Activated naive CD8-positive, alpha-beta T cell treated with anti-CD3 and anti-CD28 coated beads, Interleukin-2, amount 10 ng/mL, durations not matched to agents 7 days and 5 days (primary cell): ENCODE measurements at places on chromosomes 6 and 20.

DNA sequence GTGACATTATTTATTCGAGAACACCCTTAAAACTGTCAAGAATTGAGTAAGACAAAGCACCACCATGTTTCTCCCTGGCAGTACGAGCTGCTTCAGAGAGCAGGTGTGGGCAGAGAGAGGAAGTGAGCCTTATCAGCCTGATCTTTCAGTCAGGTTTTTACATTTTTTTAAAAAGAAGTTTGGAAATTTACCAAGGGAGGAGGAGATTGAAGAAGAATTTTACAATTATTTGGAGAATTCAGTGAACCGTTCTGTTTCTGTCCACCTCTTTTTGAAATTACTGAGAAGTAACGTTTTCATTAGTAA lies 75.5 kb downstream of the ZDHHC14 start:
- DNase-seq: no peak

DNA sequence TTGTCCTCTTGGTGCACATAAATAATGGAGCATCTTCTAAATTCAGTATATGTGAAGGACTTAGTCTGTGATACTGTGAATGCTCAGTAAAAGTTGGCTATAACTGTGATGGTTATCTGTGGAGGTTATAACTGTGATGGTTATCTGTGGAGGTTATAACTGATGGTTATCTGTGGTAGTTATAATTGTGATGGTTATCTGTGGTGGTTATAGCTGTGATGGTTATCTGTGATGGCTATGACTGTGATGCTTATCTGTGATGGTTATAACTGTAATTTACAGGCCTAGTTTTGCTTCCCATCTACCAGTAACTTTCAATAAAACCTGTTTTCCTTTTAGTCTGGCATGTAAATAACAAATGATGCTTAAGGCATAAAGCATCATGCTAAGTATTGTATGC lies 16.5 kb downstream of the PTK7 start:
- DNase-seq: no peak

DNA sequence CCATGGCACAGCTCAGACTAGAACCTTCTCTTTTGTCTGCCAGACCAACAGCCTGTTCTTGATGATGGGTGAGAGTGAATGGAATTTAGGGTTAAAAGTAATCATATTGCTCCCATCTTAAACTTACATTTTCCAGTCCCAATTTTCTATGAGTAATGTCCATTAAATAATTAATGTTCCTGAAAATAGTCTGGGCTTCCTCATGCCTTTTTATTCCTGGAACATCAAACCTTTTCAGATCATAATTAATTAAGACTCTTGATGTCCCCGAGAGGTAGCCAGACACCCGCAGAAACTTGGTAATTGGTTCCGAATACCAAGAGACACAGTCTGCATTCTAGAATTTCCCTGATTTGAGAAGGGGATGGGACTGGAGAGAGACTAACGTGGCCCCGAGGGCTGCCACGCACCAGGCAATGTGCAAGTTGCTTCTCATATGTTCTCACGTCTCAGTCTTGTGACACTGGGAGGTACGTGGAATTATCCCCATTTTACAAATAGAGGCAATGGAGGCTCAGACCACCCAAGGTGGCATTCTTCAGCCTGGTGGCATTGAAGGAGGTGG lies 78.6 kb upstream of the TOX2 start:
- DNase-seq: no peak

DNA sequence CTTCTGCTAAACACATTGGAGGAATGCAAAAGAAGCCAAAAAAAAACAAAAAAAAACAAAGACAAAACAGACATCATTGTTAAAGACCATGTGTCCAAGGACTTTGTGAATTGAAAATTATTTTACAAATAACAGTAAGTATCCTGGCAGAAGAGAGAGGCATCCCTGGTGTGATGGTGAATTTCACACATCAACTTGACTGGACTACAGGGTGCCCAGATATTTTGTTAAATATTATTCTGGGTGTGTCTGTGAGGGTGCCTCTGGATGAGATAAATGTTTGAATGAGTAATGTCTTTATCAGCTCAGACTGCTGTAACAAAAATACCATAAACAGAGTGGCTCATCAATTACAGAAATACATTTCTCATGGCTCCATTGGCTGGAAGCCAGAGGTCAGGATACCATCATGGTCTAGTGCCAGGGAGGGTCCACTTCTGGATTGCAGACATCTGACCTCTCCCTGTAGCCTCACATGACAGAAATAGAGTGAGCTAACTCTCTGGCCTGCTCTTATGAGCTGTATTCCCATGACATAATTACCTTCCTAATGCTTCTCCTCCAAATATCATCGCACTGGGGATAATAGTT lies 12.2 kb upstream of the C6orf118 start:
- DNase-seq: no peak

GRCh38 chr6:156028335-156029131 lies 572.9 kb upstream of the NOX3 start:
- no peak for DNase-seq

DNA sequence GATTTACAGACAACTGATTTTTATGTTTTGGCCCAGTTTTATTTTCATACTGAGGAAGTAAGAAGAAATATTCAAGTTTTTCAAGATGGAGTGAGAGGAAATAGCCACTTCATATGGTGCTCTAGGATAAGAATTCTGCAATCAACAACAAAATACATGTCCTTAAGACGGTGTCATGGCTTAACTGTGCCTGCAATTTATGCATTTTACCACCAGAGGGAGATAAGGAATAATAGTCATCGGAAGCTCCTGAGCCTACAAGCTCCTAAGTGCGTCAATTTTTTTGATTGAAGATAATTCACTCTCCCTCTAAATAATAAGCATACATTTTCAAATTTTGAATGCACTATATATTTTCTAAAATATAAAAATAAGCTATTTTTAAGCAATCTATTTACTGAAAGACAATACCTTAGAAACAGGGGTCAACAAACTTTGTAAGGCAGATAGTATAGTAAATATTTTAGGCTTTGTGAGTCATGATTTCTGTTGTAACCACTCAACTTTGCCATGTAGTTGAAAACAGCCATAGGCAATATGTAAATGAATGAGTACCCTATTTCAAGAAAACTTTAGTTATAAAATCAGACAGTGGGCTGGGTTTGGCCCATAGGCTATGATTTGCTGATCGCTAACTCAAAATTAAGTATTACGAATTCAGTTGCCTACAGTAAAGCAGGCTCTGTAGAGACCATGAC lies 230.9 kb upstream of the DTNBP1 start:
- DNase-seq: no peak

GRCh38 chr6:56689114-56689513 lies 46.4 kb upstream of the DST start:
- DNase-seq: no peak

GRCh38 chr6:42199106-42199981 lies 4.6 kb upstream of the GUCA1B start:
- DNase-seq: no peak

DNA sequence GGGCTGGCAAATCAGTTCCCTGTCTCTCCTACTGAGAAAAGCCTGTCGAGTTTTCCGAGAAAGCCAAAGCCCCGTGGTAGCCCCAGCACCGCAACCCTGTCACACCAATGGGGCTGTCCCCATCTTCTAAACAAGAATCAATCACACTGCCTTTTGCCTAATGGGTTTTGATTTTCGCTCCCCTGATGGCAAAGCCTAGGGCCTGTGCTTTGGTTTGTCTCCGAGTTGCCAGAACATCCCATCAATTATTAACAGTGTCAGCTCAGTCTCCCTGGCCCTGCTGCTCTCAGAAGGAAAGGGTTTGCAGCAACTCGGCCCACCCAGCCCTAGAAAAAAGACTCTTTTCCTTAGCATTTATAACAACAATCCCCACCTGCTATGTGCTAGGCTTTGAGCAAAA lies 4.2 kb downstream of the KCNB1 start:
- DNase-seq: no peak

- DNase-seq: no peak
These were observed 54.9 kb downstream of the ANKRD6 start for GRCh38 chr6:89487864-89488263.

- no peak for DNase-seq
These were observed 27.0 kb upstream of the ETV7 start for GRCh38 chr6:36414481-36414880.

GRCh38 chr20:19026121-19026878 lies 186.1 kb upstream of the SLC24A3 start:
- DNase-seq: no peak

DNA sequence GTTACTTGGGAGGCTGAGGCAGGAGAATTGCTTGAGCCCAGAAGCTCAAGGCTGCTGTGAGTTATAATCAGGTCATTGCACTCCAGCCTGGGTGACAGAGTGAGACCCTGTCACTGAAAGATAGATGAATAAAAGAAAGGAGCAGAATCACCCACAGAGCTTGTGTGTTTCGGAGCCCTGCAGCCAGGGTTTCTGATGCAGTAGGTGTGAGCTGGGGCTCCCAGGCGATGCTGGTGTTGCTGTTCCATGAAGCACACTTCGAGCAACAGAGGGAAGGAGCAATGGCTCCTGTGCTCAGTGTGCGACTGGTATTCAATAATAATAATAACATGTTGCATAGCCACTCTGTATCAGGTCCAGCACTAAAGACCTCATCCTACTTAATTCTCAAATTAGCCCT lies 197.5 kb upstream of the CST7 start:
- DNase-seq: no peak

DNA sequence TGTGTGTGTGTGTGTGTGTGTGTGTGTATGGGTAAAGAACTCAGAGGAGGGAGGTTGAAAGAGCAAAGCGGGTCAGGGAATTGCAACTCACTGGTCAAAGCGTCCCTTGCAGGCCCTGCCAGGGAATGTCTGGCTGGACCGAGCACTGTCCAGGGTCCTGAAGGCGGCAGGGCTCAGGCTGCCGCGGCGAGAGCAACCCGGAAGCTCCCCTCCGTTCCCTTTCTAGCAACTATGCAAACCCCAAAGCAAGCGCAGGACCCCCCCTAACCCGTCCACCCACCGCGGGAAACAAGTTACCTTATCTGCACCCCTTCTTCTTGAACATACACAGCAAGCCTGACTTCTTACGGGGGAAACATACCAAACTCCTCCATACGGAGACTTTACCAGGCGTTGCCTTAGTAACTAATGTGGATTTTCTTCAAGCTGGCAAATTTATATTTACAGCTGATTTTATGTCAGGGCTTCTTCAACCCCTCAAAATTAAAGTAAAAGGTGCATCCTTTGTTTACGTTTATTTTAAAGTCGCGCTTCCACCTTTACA lies 538 bp upstream of the GRM1 start:
- peak; percentile 74 for DNase-seq

DNA sequence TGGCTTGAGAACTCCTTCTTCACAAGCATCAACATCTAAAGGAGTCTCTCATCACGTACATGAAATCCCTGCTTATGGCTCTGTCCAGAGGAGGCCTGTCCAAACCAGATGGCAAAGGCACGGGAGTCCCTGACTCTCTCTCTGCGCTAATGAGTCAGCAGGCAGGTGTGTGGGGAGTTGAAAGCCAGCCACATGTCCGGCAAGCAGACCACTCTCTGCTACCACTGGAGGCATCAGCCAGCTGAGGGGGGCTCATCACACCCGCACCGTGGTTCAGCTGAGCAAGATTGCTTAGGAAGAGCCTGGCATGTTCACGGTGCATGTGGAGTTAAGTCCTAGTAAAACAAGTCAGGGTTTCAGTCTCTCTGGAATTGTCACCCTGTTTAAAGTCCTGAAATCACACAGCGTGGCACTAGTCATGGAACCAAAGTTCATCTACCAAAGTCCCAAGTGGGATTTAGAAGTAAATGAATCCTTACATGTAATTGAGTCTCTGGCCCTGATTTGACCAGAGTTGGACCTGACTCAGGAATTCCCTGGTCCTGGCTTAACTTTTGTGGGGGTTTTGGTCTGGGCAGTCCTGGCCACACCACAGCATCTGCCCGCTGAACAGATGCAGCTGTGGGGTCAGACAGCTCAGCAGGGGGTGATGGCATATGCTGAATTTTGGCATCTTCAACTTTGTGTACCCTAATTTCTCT lies 155.2 kb upstream of the RIN2 start:
- no peak for DNase-seq

- DNase-seq: no peak
These were observed 5.7 kb downstream of the LAMP5 start for GRCh38 chr20:9520086-9520485.

DNA sequence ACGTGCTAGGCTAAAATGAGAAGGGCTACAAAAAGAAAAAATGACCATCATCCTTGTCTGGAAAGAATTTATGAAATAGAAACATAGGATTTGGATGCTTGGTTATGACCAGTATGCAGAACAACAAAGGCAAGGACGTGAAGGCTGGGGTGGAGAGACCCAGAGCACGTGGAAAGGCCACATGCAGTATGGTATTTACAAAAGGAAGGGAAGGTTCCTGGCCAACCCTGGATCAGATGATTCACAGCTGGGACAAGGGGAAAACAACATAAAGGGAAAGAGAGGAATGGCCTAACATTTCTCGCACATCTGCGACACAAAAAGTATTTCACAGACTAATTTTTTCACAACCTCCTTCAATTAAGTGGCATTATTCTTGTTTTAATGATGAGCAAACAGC lies 8.2 kb downstream of the STX7 start:
- no peak for DNase-seq

DNA sequence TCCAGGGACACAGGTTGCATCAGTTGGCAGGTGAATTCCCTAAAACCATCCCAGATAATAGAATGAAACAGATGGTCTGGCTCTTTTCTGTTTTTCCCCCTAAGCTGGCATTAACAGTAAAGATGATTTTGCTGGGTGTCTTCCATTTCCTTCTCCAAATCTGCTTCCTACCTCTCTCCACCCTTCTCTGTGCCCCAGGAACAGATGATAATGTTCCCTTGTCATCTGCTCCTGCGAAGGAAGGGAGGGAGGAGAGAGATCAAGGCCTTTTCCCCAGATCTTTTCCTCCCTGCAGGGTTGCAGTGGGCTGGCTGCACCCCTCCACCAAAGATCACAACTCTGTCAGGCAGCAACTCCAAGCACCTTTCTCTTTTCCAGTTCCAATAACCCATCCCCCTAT lies 156.5 kb upstream of the PRDM1 start:
- DNase-seq: no peak

DNA sequence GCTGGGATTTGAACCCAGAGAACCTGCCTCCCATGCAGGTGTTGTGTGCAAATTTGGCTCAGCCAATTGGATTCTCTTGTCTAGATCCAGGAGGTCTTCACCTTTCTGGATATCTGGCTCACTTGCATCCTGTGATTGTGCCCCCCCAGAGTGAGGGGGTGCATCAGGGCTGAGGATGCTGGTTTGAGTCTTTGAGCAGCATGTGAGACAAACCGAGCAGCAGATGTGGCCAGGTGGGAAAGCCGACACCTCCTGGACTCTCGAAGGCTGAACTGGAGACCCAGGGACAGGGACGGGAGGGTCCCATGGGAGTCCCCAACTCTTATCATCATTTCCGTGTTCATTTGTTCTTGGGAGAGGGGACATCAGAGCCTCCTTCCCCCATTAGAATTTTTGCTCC lies 30.6 kb upstream of the SULF2 start:
- DNase-seq: no peak
